ENCODE measurements at places on chromosomes 7 and 10. TPM values are rescaled to one million over a fixed set of nuclear protein-coding genes. Genes with fewer than 3 reads are reported as not detected.

The AKR1C2 gene
- 10.2 TPM for polyA plus RNA-seq

The PNLIPRP3 gene
- not detected for polyA plus RNA-seq

The HMX2 gene
- 1.4 TPM for polyA plus RNA-seq

The CYP3A7 gene
- polyA plus RNA-seq = 1.1 TPM

GRCh38 chr10:79938728-79939406, 10.0 kb downstream of the SFTPD start:
- DNase-seq = no peak

DNA sequence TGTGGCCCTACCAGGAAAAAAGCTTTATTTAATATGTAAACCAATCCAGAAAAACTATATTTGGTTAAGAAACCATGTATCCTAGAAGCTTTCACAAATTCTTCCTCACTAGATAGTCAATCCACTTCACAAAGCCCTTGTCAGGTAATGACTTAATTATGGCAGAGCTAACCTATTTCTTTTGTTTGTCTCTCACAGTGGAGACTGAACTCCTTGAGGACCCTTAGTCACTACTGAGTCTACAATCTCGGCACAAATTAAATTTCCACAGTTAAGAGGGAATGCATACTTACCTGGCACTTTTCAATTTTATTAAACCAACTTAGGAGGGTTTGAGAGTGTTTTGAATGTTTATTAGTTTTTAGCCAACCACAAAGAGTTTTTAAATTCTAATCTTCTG, 23.0 kb downstream of the WAPL start:
- no peak for DNase-seq

GRCh38 chr10:108104551-108105156, 940.1 kb upstream of the SORCS1 start:
- no peak for DNase-seq

- DNase-seq = no peak
Observed at GRCh38 chr7:50866343-50867033, 83.8 kb upstream of the GRB10 start.

DNA sequence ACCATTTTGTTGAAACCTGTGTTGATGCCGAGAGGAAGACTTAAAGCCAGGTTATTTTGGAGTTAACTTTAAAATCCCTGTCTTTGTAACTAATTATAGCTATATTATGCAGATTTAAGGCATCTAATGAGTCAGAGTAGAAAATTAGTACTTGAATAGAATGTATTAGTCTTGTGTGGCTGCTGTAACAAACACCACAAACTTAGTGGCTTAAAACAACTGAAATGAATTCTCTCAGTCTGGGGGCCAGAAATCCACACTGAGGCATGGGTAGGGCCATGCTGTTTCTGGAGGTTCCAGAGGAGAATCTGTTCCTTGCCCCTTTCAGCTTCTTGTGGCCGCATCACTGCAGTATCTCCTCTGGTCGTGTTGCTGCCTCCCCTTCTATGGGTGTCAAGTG, 8.5 kb upstream of the KLF6 start:
- no peak for DNase-seq

GRCh38 chr7:66296557-66296956, 91.4 kb downstream of the TPST1 start:
- DNase-seq = no peak
